ENCODE measurements at places on chromosomes 2 and 18.

- no peak for DNase-seq
These were observed 39.2 kb downstream of the MYO7B start for GRCh38 chr2:127574656-127575055.

DNA sequence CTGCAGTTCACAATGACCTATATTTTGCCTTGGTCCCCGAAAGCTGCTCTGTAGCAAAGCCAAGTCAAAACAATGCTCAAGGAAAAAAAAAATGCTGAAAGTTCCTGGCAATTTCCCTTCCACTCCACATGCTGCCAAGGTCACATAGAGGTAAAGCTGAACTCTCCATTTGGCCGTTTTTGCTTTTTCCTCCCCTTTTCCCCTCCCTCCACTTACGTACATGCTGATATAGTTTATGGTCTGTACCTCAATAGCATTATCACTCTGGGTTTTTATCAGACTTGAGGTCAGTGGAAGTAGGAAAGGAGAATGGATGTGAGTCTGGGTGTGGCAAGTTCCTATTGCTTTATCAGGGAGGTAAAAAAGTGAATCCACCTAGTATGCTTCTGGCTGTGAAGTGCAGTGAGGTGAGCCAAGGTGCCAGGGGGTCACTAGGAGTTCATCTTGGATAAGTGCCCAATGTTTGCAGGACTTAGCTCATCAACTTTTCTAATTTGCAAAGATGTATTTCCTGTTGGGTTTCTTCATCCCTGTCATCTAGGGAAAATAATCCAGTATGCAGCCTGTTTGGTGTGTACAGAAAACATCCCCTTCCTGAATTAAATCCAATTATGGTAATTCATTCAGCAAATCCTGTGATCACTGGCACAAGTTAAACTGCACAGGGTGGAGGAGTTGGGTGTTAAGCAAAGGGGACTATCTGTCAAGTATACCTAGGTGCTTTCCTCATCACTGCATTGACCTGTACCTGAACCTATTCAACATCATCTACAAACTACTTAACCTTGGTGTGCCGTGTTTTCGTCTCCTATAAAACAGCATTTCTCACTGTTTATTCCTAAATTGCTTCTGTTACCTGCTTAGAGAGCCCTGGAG lies 124.3 kb upstream of the CYP26B1 start:
- DNase-seq, result no peak

DNA sequence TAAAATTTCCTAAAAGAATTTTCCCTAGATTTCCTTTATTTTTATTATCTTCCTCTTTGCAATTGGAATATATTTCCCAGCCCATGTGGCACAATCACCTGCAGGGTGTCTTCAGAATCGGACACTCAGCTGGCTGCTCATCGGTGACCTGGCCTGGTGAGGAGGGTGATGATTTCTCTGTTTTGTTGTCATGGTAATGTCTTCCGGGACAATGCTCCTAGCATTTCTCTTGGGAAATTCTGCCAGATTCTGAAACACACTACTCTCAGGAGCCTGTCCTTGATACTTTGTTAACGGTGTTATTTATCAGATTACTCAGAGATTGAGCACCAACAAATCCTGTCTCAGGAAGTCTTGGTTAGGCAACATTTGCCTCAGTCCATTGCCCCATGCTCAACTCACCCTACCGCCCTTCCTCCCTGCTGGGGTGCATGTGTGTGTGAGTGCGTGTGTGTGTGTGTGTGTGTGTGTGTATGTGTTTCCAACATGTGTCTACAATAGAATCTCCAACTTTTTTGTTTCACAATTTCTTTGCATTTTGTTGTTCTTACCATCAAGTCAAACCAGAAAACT lies 70.3 kb downstream of the MYT1L start:
- DNase-seq, result no peak

DNA sequence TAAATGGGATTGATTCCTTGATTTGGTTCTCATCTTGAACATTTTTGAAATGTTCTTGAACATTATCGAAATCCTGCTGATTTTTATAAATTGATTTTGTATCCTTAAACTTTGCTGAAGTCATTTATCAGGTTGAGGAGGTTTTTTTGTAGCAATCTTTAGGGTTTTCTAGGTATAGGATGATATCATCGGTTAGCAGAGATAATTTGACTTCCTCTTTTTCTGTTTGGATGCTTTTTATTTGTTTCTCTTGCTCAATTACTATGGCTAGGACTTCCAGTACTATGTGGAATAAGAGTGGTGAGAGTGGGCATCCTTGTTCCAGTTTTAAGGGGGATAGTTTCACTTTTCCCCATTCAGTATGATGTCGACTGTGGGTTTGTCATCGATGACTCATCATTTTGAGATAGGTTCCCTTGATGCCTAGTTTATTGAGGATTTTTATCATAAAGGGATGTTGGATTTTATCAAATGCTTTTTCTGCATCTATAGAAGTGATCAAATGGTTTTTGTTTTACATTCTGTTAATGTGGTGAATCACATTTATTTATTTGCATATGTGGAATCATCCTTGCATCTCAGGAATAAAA lies 201.5 kb upstream of the ZSWIM2 start:
- DNase-seq, result no peak

GRCh38 chr2:157271590-157272203 lies 14.2 kb downstream of the GALNT5 start:
- peak; percentile 15 for DNase-seq

DNA sequence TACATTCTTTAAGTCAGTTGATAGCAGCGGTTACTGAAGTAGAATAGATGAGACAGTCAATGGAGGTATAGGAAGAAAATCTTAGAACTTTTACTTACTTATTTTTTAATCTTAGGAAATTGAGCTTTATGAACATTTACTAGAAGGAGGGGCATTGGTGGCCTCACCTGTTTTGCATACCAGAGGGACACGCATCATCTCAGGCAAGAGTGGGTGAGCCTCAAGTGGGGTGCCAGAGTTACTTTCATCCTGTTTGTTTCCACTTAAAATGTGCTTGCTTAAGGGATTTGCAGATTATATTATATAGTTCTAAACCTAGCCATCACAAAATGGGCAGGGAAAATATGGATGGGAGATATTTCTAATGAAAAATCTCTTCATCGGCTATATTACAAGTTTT lies 61.6 kb downstream of the WDR7 start:
- DNase-seq, result no peak

DNA sequence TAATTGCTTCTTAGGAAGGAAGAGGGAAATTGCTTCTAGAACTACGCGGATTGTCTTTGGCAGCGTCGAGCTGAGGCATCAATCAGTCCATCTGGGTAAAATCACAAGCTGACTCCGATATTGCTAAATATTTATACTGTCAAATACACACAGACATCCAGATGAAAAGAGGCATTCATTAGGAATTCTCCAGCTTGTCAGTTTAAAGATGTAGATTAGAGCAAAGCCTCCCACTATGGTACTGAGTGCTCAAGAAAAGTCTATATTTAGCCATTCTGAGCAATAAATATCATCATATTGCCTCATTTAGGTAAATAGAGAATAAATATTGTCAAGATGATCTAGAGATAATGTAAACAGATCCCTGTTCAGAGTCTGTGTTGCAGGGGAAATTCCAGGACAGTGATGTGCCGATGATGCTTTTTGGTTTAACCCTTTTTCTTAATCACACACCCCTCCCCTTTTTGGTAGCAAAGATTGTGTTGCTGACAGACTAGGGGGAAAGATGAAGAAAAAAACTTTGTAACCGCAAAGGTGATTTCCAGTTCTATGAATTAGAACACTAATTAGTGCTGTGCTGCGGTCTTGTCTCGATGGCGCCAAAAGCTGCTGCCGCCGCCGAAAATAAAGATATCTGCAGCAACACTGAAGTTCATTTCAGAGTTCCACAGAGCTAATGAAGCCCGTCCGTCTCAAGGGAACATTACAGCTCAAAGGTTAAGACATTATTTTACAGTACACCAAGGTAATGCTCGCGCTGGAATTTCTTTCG lies 171.8 kb downstream of the PTGR3 start:
- DNase-seq, result no peak

DNA sequence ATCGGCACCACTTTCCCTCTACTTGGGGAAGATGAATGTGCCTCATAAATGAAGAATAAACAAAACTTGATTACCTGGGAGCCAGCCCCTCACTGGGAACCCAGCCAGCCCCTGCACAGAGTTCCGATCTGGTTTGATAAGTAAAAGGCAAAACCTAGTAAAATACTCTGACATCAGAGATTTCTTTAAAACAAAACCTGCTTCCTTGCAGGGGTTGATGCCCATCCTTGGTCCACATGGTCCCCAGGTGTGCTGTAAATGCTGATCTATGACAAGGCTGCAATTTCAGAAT lies 218.8 kb upstream of the APCDD1 start:
- DNase-seq, result no peak

GRCh38 chr2:61175036-61175435 lies 13.0 kb downstream of the C2orf74 start:
- no peak for DNase-seq

GRCh38 chr2:128646091-128646490 lies 327.4 kb upstream of the HS6ST1 start:
- no peak for DNase-seq

DNA sequence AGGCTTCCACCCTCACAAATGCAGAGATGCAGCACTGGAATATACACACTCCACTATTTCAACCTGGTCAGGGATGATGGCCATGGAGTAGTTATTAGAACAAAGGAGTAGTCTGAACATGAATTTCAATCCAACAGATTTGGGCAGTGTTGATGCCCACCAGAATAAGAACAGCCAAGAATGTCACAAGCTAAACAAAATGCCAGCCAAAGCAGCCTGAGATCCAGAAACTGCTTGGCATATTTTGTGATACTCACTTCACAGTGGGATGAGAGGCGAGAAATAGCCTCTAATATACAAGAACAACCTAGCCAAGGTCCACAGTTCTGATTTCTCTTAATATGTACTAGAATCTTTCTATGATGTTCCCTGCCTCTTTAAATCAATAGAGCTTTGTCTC lies 58.6 kb upstream of the KLF7 start:
- DNase-seq, result no peak

DNA sequence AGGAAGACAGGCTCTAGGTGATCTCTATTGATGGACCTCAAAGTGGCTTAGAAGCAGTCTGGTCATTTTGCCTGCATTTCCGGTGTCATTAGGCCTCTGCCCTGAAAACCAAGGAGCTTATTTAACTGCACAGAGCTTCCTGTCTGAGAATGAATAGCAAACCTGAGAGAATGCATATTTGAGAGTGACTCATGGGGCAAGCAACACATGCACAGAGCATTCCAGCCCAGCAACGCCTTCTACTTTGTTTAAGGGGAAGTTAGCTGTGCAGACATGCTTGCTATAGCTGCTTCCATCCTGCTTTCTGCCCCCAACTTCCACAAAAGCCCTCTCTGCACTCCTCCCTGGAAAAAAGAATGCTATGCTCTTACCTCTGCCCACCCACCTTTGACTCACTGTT lies 232.8 kb downstream of the GRB14 start:
- DNase-seq, result no peak

DNA sequence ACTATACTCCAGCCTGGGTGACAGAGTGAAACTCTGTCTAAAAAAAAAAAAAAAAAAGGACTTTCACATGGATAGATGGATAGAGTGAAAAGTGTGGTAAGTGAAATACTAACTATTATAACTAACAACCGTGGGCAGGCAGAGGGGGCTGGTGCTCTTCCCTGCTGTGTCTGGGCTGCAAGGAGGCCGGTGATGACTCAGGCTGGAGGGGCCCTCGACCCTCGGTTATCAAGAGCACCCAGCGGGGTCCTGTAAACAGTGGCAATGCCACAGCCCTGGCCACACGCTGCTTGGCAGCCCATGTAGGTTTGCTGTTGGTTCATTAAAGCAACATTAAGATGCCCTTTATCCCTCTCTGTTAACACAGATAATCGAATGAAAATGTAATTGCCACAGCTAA lies 184.8 kb upstream of the RAB12 start:
- no peak for DNase-seq

DNA sequence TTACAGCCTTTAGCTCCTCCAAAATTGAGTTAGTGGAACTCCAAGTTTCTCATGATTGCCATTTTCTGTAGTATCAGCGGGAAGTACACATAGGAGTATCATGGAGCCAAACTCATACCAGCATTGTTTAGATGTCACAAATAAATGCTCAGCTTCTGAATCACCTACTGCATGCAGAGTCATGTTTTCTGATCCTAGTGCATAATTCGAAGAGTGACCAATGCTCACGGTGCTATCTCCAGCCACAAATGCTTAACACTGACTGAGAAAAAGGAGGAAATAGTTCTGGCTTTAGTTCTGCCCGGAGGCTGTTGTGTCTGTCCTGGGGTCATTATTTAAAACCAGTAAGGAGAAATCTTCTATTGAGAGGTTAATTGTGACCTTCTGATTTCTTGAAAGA lies 45.4 kb upstream of the LRATD1 start:
- DNase-seq, result no peak

DNA sequence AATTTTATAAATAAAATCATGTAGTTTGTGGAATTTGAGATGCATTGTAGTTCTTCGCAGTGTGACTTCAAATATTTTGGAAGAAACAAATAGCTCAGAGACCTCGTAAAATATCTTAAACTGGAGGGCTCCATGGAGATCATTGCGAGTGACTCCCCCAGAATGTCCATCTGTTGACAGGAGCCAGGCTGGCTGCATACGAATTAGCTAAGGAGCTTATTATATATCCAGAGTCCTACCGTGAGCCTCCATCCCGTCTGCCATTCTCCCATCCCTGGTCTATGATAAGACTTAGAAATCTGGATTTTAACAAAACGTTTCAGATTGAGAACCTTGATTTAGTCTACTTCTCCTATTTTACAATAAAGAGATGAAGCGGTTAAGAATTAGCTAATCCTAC lies 80.2 kb downstream of the MSH2 start:
- no peak for DNase-seq
